ENCODE measurements at places on chromosomes 1 and 21. TPM values are rescaled to one million over a fixed set of nuclear protein-coding genes. Genes with fewer than 3 reads are reported as not detected.

The LCE2B gene
- total RNA-seq = not detected

GRCh38 chr1:181514298-181515290, 31.3 kb downstream of the CACNA1E start:
- no peak for DNase-seq

DNA sequence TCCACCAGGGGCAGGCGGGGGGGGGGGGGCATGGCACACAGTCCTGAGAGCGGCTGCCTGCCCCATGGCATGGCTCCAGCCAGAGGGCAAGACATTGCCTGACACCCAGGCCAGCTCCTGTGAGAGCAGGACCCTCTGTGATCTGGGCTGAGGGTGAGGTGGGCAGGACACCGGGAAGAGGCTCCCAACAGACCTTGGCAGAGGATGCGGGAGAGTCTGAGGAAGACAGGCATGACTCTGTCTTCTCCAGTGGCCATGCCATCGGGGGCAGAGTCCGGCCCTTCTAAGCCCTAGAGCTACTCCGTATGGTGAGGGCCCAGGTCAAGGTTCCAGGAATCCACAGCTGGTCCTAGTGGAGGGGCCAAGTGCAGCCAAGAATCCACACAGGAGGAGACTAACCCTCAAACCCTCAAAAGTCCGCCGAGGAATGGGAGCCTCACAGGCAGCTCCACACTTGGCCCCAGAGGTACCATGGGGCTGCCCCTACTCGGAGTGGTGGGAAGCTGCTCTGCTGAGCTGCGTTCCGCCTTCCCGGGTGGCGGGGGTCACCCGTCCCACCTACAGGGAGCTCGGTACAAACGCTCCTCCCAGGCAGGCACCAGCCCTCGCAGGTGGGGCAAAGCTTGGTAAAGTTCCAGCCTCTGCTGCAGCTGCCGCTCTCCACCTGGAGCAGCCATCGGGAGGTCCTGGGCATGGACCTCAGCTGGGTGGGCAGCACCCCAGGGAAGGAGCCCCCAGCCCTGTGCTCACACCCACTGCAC, 6.5 kb downstream of the ACTRT2 start:
- DNase-seq = peak; percentile 29

GRCh38 chr1:47840393-47841190, 156.6 kb downstream of the TRABD2B start:
- no peak for DNase-seq

GRCh38 chr1:164771619-164772361, 212.8 kb downstream of the PBX1 start:
- DNase-seq = no peak

DNA sequence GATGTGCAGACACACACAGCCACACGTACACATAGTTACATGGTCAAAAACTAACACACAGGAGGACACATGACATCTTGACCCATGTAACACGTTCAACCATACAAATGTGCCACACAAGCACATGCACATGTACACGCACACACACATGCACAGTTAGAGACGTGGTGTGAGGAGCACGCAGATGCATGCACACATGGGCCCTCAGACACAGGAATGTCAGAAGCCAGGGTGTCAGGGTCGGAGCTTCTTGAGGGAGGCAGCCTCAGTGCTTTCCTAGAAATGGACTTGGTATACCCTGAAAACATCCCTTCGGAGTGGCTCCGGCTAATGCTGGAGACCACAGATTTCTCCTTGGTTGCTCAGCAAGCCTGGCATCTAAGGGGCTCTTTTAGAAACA, 114.3 kb downstream of the DMRTB1 start:
- no peak for DNase-seq

- peak; percentile 65 for DNase-seq
These were observed 37.3 kb downstream of the NENF start for GRCh38 chr1:212470059-212470458.

GRCh38 chr21:40118527-40118926, 251.3 kb downstream of the PCP4 start:
- no peak for DNase-seq

The NGF gene
- 1.6 TPM for total RNA-seq

The LCE1B gene
- not detected for total RNA-seq

DNA sequence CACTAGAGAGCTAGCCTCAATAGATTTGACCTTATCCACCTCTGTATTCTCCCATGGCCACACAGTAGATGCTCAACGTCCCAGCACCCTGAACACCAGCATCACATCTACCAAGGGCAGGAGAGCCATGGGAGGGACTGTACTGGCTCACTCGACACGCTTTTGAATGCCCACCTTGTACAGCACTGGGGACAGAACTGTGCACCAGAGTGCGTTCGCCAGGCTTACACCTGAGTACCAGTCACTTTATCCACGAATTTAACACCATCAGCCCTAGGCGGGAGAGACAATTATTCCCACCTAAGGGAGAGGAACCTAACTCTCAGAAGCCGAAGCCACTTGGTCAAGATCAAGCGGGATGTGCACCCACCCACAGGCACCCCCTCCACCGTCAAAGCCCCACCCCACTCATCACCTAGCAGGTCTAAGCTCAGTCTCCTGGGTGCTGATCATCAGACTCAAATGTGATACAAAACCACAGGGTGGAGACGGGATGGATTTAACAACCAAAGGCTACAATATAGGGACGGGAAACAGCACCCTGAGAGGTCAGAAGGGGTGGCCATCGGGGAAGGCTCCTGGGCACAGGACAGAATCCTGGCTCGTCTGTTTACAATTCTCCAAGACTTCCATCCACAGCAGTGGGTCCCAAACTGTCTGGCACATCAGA, 110.5 kb downstream of the GLIS1 start:
- no peak for DNase-seq

The TMEM61 gene
- total RNA-seq = 4.9 TPM

DNA sequence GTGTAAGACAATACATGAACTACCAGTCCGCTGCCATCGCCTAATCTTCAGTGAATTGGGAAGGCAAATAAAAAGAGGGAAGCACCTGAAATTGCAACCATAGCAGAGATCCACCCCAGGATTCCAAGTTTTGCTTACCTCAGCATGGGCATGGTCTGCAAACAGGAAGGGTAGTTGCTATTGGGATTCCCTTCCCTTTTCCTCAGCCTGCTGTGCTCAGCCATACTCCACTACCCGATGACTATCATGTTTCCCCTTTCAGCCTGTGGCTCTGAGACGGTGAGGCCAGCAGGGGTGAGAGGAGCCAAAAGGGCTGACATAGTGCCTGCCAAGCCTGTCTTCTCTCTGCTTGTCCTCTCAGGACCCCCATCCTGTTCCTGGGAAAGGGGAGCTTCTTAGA, 64.2 kb downstream of the GPR137B start:
- DNase-seq = no peak

DNA sequence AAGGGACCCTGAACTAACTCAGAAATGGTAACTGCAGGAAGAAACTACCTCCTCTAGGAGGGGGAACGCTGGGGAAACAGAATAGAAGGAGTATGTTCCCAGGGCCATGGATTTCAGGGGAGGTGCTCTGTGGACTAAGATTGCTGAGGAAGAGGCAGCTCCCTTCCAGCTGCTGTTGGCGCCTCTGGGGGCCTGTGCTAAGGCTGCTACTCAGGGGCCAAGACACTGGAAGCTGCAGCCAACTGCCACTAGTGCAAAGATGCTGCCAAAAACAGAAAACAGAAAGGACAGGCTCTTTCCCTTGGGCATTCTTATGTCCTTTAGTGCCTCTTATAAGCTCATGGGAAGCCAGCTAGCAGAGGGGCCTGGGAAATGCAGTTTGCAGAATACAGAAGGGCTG, 58.0 kb upstream of the SGIP1 start:
- no peak for DNase-seq

DNA sequence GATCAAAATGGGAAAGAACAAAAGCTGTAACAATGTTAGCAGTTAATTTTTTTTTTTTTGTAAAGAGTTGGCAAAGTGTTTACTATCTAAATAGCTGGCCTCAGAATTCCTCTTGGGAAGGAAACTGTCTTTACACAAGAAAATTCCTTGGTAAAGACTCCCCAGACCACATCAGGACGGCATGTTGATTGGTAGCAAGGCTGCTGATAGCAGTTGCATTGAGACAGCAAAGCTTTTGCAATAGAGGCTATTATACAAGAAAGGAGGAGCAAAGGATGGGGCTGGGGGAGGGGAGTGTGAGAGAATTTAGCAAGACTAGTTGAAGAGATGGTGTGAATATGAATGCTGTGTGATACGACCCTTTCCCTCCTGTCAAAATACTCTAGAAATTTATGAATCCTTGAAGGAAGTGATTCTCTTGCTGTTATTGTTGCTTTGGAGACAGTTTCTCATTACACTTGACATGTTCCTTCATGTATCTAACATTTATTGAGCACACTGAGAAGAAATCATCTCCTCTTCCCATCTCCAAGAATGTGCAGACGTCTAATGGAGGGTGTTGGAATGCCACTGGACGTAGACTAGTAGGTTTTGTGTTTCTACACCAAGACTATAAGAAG, 355.6 kb downstream of the SIPA1L2 start:
- DNase-seq = no peak

GRCh38 chr1:72568113-72568512, 285.8 kb upstream of the NEGR1 start:
- no peak for DNase-seq

- DNase-seq = no peak
These were observed 30.9 kb upstream of the FCRL4 start for GRCh38 chr1:157628773-157629172.

DNA sequence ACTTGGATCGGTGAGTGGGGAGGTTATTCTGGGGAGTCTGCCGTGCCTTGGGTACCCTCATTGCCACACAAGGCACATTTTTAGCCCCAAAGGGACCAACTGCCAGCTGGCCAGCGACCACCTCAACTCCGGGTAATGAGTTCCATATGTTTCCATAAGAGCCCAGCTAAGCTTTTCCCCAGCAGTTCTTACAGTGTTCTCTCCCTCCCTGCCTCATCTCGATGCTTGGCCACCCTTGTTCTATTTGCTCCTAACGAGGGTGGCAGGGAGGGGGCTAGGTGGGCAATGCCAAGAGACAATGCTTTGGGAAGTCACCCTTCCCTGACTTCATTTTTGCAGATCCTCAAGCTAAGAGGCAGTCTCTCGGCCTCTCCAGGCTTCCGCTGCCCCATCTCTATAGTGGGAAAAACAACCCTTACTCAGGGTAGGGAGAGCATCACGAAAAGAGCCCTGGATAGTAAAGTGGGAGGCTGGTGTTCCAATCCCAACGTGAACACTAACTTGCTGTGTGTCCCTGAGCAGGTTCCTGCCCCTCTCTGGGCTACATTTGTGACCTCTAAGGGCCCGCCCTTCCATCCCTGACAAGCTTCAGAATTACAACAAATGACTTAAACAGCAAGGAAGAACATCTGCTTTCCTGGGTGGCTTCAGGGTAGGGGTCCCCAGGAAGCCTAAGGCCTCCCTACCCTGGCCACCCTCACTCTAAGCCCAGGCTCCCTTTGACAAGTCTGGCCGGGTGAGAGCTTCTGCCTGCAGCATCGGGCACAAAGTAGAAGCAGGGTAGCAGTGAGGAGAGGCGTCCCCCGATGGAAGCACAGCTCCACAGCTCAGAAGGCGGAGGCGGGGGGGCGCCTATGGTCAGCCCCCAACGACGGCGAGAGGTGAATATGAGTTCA, 5.8 kb downstream of the ID3 start:
- no peak for DNase-seq

- no peak for DNase-seq
These were observed 67.3 kb upstream of the RAB3GAP2 start for GRCh38 chr1:220339581-220339980.

The UBXN11 gene
- 12.9 TPM for total RNA-seq

DNA sequence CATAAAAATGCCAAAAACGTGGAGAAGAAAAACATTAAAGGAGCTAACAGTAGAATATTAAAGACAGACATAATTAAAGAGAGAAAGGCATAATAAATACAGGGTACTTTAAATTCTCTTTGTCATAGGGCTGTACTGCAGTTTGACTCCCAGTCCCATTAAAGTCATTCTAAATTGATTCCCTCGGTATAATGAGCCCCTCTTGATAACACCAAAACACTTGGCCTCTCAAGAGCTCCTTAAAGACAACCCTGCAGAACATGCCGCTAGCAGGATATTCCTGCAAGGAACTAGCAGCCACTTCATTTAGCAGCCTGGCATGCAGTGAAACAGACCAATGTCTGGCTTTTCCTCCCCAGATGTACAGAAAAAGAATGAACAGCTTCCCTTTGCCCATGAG, 273.8 kb upstream of the ESRRG start:
- DNase-seq = no peak

- no peak for DNase-seq
These were observed 211.1 kb downstream of the MRPL39 start for GRCh38 chr21:25396135-25396711.

All from mucosa of descending colon (tissue), 3 donors.